ENCODE measurements at places on chromosomes 12 and 14.

GRCh38 chr12:92769124-92769901, 66.5 kb downstream of the PLEKHG7 start:
- no peak for DNase-seq

- no peak for DNase-seq
These were observed 80.4 kb downstream of the LIN7A start for GRCh38 chr12:80857311-80857710.

DNA sequence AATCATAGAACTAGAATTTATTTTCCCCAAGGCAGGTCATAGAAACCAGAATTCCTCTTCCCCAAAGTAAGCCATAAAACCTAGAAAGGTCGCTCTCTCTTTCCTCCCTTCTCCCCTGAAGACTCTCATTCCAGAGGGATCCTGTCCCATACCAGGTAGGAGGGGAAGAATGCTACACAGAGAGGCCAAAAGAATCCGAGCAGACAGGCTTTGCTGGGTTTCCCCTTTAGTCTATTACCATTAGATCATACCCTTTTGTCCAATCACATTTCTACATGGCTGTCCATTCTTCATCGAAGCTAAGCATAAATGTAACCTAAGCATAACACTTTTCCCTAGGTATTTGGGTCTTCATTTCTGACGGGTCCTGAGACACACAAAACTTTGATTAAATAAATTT, 204.5 kb downstream of the SPTSSA start:
- no peak for DNase-seq

DNA sequence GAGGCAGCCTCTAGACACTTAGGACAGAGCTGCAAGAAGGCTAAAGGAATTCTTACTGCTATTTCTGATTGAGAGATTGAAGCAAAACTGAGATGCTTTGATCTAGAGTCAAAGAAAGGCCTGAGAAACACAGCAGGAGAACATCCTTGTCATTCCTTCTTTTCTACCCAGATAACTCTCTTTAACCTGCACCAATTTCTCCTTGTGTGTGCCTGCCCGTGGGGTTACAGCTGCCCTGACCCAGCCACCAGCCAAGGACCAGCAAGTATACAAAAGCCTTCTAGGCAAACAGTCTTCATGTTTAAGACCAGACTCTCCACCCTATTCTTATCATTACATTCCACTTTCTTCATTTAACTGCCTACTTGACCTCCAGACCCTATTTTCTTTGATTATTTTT, 81.7 kb upstream of the PRB2 start:
- DNase-seq: no peak

DNA sequence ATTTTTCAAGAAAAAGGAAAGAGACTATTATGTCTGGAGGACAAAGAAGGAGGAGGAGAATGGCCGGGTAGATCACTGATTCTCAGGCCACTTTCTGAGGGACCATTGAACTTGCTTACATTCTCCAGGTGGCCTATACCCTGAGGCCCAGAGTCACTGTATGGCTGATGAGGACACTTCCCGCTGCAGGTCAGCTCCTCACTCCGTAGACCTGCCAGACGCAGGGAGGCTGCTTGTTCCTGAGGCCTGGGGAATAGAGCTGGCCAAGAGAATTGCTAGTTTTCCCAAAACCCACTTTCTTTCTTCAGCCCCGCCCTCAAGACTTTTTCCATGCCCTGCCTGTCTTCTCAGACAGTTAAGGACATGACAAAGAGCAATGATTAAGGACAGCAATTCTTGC, 510.5 kb upstream of the TBX3 start:
- no peak for DNase-seq

- no peak for DNase-seq
These were observed 4.2 kb downstream of the TTC9 start for GRCh38 chr14:70645892-70646291.

- DNase-seq: no peak
These were observed 257.4 kb upstream of the NOVA1 start for GRCh38 chr14:26855077-26855753.

DNA sequence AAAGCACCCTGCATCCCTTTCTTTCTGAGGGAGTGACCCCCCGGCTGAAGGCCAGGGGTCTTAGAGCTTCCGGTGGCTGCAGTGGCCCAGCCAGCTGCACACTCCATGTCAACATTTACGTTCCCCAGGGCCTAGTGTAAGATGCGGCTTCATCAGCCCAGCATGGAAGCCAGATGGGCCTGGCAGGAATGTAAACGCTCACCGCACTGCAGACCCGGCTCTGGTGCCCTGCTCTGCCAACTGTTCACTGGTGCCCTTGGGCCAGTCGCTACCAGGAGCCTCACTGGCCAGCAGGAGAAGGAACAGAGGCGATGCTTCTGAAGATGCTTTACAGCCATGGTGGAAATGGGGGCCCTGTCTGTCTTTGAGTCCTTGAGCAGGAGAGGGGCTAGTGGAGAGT, 8.6 kb upstream of the TMEM119 start:
- DNase-seq: no peak

DNA sequence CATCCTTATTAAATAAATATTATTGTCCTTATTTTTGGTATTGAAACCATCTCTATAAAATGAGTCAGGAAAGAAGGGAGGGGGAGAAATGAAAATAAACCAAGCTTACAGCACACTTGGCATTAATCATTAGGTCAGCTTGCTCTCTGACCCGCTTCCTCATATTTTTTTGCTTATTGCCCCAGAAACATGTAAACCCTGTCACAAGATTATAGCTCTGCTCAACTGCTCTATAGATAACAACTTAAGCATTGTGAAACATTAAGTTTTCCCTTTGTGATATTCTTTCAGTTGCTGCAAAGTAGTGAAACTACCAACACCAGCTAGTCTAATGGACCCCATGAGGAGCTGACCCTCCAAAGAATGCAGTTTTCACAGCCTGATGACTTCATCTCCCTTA, 819.5 kb downstream of the SLC16A7 start:
- DNase-seq: no peak

- no peak for DNase-seq
These were observed 2.7 kb upstream of the FAM222A start for GRCh38 chr12:109710747-109711595.

- no peak for DNase-seq
These were observed at the start of gene FOXN4 for GRCh38 chr12:109308534-109309380. TSS of gene FOXN4 (minus strand) at chr12:109309284. CDS start at chr12:109308321, 963 bp downstream.

DNA sequence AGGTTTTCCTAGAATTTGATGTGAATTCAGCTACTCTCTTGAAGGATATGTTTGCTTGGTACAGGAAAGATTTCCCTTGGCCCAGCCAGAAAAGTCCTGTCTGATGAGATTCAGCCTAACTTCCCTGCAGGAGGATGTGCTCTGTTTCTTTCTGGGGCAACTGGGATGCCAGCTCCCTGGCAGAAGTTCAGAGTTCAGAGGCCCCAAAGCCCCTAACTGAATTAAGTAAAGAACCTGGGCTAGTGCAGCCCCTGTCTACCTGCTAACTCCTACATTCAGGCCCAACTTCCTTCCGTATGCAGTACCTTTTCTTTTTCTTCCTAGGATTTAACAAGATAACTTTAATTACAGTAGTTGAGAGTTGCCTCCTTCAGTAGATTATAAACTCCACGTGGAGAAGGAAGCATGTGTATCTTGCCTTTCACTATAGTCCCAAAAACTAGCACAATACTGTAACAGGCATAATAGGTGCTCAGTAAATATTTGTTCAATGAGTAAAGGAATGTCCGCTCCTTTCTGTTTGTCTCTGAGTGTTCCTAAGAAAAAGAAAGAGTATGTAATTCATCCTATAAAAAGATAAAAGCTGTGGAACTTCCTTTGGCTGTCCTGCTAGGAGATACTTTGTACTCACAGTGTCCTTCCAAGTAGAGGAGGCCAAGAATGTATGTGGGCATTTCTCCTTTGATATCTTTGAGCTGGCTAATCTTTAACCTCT, 141.0 kb downstream of the SLC8A3 start:
- DNase-seq: no peak

DNA sequence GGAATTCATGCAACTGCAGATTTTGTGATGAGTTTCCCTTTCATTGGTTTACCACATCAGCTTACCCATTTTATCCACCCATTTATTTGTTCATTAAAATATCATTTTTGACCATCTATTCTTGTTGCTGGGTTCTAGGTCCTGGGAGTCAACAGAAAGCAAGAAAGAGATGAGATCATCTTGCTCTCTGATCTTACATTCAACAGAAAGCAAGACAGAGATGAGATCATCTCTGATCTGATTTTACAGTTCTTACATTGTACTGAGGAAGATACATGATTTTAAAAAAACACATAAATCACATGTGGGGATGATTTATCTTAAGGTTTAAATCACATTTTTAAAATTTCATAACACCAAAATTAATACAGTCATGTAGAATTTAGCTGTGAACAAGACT, 2.3 kb downstream of the TAS2R46 start:
- DNase-seq: no peak

GRCh38 chr12:9957834-9958233, 13.4 kb upstream of the CLEC12A start:
- DNase-seq: no peak

DNA sequence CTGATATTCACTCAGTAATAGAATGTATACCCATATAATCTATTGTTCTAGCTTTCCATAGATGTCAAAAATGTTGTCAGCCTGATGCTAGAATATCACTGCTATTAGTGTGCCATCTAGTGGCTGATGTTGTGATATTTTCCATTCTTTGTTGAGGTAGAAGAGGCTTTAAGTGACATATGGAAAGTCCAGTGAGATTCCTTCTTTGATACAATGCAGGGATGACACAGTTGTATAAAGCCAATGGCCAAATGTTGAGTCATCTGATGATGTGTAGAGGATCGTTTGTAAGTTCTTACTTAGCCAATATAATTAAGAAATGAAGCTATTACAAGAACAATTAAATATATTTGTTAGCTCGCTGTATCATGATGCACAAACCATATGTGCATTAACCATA, 58.1 kb upstream of the PCED1B start:
- DNase-seq: no peak

DNA sequence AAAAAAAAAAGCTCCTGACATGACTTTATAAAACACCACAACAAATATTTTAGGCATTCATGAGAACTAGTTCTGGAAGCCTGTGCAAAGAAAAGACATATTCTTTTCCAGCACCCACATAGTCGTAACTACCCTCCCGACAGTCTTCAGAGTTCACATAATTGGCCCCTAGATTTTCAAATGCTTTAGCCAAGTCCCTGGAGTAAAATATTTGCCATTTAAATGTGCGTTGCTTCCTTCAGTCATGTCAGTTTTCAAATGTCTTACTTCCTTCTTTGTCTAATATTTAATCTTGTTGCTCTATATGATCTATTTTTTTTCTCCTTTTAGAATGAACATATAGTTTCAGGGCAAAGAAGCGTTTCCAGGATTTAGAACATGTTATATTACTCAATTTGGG, 66.8 kb upstream of the KRAS start:
- DNase-seq: no peak

GRCh38 chr14:38547961-38548490, 292.1 kb upstream of the CLEC14A start:
- no peak for DNase-seq

GRCh38 chr12:76312315-76312714, 35.9 kb downstream of the BBS10 start:
- DNase-seq: peak; percentile 26

DNA sequence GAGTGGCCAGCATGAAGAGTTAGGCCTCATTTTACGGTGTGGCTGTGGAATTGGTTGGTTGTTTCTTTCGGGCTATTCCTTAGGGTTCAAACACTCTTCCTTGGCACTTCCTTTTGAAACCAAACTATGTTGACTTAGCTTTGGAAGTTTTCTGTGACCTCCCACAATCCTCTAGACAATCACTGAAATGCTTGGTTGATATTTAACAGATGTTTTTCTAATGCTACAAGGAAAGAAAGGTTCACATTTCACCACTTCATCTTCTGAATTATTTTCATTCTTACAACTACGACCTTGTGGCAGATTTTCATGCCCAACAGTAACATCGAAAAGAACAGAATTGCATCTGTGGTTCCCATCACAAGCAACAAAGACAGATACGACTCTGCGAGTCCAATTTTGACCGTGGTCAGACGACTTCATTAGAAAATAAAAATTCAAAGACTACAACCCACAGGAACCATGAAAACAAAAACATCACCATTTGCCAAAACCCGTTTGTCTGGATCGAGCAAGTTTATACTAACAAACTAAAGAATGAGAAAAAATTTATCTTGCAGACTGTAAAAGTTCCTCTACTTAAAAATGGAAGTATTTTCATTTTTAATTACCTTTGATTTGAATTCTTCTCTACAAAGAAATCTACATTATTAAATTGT, 16.9 kb downstream of the PRKAB1 start:
- DNase-seq: no peak

GRCh38 chr12:90355711-90356355, 599.1 kb downstream of the CCER1 start:
- DNase-seq: no peak

GRCh38 chr12:7265251-7265650, 38.6 kb upstream of the ACSM4 start:
- DNase-seq: no peak

DNA sequence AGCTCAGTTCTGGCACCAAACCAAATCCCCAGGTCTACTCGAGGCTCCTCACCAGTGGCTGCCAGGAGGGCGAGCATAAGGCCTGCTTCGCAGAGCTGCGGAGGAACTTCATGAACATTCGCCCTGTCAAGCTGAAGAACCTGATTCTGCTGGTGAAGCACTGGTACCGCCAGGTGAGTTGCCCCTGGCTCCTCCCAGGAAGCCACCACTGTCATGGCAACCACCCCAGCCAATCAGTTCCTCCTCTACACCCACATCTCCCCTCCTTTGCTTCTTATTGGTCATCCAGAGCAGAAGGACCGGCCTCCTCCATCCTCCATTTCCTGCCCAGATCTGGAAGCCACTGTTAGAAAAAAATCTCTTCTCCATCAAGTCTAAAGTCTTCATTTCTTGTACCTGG, 17.2 kb upstream of the OAS2 start:
- DNase-seq: no peak
